ENCODE measurements at places on chromosomes 5 and 9. TPM values are rescaled to one million over a fixed set of nuclear protein-coding genes. Genes with fewer than 3 reads are reported as not detected.

DNA sequence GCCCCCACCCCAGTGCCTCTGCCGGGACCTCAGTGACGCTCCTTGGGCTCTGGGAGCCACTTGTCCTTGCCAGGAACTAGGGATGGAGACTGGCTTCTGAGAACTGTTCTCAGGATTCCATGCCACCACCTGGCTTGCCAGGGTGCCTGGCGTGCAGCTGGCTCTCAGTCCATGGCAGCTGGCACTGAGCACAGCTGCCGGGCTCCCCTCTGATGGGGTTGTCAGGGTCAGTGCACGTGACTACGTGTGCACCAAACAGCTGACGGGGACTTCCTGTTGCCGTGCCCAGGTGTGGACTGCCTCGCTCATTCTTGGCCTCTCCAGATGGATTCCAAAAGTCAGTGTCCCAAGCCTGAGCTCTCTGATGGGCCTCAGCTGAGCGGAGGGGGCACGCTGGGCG is 9.4 kb downstream of the KCNT1 start:
- H3K27me3 ChIP-seq, result peaks cover 28% of the 10 kb centered on the region
- H3K27ac ChIP-seq, result no peak overlapping the region
- DNase-seq, result no peak
- H3K36me3 ChIP-seq, result no peaks in the 10 kb centered on the region
- H3K4me1 ChIP-seq, result no peaks in the 10 kb centered on the region
- H3K4me3 ChIP-seq, result no peak overlapping the region

DNA sequence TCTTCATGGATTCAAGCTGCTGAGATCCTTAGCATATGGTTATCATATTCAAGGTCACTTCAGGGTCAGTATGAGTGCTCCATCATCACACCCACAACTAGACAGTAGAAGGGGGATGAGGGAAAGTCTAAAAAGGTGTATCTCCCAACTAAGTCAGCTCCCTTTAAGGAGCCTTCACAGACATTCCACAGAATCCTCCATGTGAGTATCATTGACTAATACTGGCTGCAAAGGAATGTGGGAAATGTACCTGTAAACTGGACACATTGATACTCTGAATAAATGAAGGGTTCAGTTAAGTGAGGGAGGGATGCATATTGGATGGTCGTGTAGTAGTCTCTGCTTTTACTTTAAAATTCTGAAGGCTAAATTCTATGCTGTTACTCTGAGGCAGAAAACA is 330.7 kb downstream of the LRRC70 start:
- H3K4me1 ChIP-seq, result no peaks in the 10 kb centered on the region
- no peak overlapping the region for H3K27ac ChIP-seq
- H3K27me3 ChIP-seq, result no peaks in the 10 kb centered on the region
- no peak overlapping the region for H3K4me3 ChIP-seq

DNA sequence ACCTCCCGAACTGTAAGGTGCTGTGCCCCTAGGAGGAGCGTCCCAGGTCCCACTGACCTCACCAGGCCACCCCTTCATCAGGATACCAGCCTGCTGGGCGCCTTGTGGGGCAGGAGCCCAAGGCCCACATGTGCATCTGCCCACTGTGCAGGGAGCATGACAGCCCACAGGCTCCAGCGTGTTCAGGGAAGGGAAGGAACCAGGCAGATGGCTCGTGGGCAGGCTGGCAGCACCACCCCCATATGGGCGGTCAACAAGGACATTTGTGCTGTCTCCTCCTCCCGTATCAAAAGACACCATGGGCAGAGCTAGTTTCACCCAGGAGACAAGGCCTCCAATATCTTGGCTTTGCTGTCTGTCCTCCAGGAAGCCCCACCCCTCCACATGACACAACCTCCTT is 85.5 kb upstream of the PPP1R26 start:
- no peaks in the 10 kb centered on the region for H3K27me3 ChIP-seq
- H3K4me3 ChIP-seq, result no peak overlapping the region
- no peaks in the 10 kb centered on the region for H3K4me1 ChIP-seq

- peak; percentile 76 for DNase-seq
- no peaks in the 10 kb centered on the region for H3K27me3 ChIP-seq
- no peak overlapping the region for H3K27ac ChIP-seq
- no peak overlapping the region for H3K4me3 ChIP-seq
These were observed 148.8 kb downstream of the MYO10 start for GRCh38 chr5:16787278-16787677.

DNA sequence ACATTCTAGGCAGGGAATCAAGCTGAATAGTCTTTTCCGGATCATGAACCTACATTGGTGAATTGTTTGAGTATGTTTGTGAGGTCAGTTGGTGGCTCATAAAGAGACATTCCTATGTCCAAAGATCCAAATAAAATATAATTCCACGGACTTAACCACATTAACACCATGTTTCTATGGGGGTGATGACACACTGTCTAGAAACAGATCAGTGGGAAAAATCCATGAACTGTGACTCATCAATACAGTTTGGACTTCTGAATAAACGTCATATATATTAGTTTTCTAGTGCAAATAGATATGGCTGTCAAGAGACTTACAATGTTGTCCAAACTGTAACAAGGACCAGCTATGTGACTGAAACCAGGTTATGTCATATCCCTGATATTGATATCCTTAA is 509.9 kb upstream of the TYRP1 start:
- H3K27ac ChIP-seq, result no peak overlapping the region
- H3K36me3 ChIP-seq, result no peaks in the 10 kb centered on the region

- no peak overlapping the region for H3K4me3 ChIP-seq
- peak; percentile 73 for DNase-seq
- no peaks in the 10 kb centered on the region for H3K27me3 ChIP-seq
- H3K4me1 ChIP-seq, result peaks cover 3% of the 10 kb centered on the region
- H3K36me3 ChIP-seq, result no peaks in the 10 kb centered on the region
These were observed 92.4 kb upstream of the NR3C1 start for GRCh38 chr5:143495821-143496275.

GRCh38 chr9:125240649-125240999 is 519 bp downstream of the HSPA5 start:
- no peaks in the 10 kb centered on the region for H3K27me3 ChIP-seq
- DNase-seq, result no peak
- H3K4me3 ChIP-seq, result peak overlapping the region; percentile 96
- peaks cover 19% of the 10 kb centered on the region for H3K36me3 ChIP-seq

GRCh38 chr5:39816156-39816845 is 391.5 kb upstream of the DAB2 start:
- H3K27ac ChIP-seq, result no peak overlapping the region
- no peak overlapping the region for H3K4me3 ChIP-seq
- H3K36me3 ChIP-seq, result no peaks in the 10 kb centered on the region
- no peak for DNase-seq
- no peaks in the 10 kb centered on the region for H3K27me3 ChIP-seq

- no peaks in the 10 kb centered on the region for H3K36me3 ChIP-seq
- no peak for DNase-seq
- H3K4me3 ChIP-seq, result no peak overlapping the region
- peaks cover 3% of the 10 kb centered on the region for H3K4me1 ChIP-seq
- no peaks in the 10 kb centered on the region for H3K27me3 ChIP-seq
These were observed 7.9 kb upstream of the NINJ1 start for GRCh38 chr9:93141771-93142483.

- DNase-seq, result no peak
- peak overlapping the region; percentile 35 for H3K27ac ChIP-seq
- peak overlapping the region; percentile 98 for H3K4me3 ChIP-seq
- H3K4me1 ChIP-seq, result peaks cover 15% of the 10 kb centered on the region
These were observed 469 bp downstream of the AGTPBP1 start for GRCh38 chr9:85741095-85741874.

DNA sequence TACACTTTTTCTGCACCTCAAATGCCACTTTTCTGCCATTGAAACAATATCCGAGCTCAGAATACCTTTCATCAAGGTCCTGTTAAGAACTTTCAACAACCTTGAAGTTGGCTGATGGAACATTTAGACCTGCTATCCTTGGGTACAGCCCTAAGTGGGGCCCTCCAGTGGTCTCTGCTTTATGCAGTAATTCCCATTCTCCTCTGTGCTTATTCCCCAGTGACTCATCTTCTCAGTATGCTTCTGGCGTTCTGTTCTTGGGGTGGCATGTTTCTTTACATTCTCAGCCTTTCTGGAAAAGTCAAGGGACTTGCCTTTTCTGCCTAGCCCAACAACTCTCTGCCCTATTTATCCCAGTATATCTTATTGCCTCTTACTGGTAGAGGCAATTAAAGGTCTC is 7.1 kb downstream of the ANP32B start:
- H3K27me3 ChIP-seq, result no peaks in the 10 kb centered on the region
- H3K4me1 ChIP-seq, result peaks cover 23% of the 10 kb centered on the region
- DNase-seq, result peak; percentile 40
- H3K36me3 ChIP-seq, result no peaks in the 10 kb centered on the region
- no peak overlapping the region for H3K4me3 ChIP-seq

- no peak for DNase-seq
- H3K36me3 ChIP-seq, result peaks cover 5% of the 10 kb centered on the region
- no peaks in the 10 kb centered on the region for H3K4me1 ChIP-seq
- H3K27ac ChIP-seq, result no peak overlapping the region
These were observed 7.4 kb downstream of the LRRC14B start for GRCh38 chr5:198516-199196.

- H3K4me3 ChIP-seq, result no peak overlapping the region
- no peak for DNase-seq
- H3K27me3 ChIP-seq, result no peaks in the 10 kb centered on the region
- peaks cover 41% of the 10 kb centered on the region for H3K36me3 ChIP-seq
- H3K4me1 ChIP-seq, result no peaks in the 10 kb centered on the region
These were observed 18.2 kb downstream of the HNRNPH1 start for GRCh38 chr5:179605026-179605833.

The SPINK13 gene
- not detected for polyA plus RNA-seq

The KCNV2 gene
- not detected for polyA plus RNA-seq

The MLANA gene
- polyA plus RNA-seq, result not detected

The WDR31 gene
- 0.22 TPM for polyA plus RNA-seq

The CCDC112 gene
- 2.8 TPM for polyA plus RNA-seq

The NMUR2 gene
- not detected for polyA plus RNA-seq

The PHAX gene
- polyA plus RNA-seq, result 33.0 TPM

The UNC13B gene
- polyA plus RNA-seq, result 27.3 TPM

The HTR1A gene
- not detected for polyA plus RNA-seq

The C1QTNF3 gene
- polyA plus RNA-seq, result 1.3 TPM

The WDR38 gene
- not detected for polyA plus RNA-seq

Measured in endothelial cell of umbilical vein (primary cell).